ENCODE measurements at places on chromosomes 13 and 19.

DNA sequence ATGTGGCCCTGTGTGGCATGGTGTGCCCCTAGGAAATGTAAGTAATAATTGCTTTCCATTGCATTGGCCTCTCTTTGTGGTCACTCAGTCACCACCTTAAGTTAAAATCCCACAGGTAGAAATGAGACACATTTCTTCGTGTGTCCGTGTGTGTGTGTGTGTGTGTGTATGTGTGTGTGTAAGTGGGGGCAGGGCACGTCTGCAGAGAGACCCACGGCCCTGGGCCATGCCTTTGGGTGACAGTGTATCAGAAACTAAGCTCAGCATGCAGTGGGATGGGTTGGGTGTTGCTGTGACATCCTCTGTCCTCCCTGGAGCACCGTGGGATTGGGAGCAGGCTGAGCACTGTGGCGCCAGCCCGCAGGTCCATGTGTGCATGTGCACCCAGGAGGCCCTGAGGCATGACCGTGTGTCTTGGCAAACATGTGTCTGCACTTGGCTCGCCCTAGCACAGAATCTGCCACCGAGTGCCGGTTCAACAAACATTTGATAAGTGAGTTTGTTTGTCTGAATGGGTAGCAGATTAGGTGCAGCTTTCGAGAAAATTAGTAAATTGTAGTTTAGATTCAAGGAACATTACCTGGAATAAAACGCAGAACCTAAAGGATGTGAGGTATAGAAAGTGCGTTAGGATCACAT is 91.8 kb downstream of the WTIP start:
- DNase-seq = no peak

DNA sequence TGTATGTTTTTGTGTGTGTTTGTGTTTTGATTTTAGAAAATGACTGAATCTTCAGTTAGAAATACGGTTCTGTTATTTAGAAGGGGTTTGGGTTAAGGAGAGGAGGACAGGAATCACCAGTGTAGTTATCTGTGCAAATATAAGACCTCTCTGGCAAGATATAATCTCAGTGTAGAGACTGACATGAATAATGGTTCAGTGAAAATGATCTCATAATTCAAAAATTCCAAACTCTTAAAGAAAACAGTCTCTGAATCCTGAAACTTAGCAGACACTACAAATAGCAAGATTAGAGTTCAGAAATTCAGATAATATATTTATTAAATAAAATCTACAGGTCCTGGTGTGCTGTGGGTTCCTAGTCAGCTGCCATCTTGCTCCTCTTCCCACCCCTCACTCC is 73.5 kb downstream of the PDS5B start:
- DNase-seq = no peak

- peak; percentile 79 for DNase-seq
Measured at GRCh38 chr13:22925881-22926747, 254.7 kb upstream of the SGCG start.

- DNase-seq = no peak
Measured at GRCh38 chr19:9073806-9074205, 13.1 kb upstream of the OR1M1 start.

DNA sequence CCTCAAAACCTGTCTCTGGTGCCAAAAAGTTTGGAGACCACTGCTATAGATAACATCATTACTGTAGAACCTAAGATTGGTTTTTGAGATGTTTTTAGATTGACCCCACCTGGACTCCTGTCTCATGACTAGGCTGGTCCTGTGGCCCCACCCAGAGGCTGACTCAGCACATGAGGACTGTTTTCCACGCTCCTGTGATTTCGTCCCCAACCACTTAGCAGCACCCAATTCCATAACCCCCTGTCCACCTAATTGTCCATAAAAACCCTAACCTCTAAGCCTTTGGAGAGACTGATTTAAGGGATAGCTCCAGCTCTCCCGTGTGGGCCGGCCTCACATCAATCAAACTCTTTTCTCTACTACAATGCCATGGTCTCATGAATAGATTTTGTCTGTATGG is 25.6 kb upstream of the GAS6 start:
- no peak for DNase-seq

DNA sequence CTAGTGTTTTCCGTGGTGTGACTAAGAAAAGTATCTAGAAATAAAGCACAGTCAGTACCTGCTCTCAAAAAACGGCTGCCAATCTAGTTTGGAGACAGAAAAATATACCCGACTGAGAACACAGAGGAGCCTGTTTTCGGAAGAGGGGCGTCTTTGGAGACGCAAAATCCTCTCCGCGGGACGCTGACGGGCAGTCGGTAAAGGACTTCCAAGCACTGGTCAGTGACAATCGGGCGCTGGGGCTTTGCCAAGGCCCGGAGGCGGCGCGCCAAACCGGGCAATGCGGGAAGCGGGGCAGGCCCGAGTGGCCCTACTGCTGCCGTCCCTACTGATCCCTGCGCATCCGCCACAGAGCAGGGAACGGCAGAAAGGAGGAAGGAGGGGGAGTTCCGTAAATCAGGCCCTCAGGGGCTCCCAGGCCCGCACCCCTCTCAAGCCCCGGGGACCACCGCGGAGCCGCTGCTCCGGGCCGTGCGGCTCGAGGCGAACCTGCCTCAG is 588 bp upstream of the DPY19L3 start:
- DNase-seq = peak; percentile 61

GRCh38 chr19:58582985-58583384 is 9.8 kb upstream of the MZF1 start:
- DNase-seq = no peak

DNA sequence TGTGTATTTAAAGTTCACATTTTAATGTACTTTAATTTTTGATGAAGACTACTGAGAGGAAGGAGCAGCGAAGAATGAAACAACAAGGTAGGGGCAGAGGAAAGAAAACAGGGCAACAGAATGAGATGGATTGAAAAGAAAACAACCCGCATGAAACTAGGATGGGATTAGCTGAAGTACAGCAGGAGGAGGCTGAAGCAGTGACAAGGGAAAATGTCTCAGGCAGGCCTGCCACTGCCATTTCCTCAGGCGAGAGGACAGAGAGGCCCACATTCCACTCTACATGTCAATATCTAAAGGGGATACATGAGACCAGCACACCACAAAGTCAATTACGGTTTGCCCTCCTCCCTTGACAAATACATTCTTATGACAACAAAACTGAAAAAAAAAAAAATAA is 1703.2 kb downstream of the EFNB2 start:
- no peak for DNase-seq

DNA sequence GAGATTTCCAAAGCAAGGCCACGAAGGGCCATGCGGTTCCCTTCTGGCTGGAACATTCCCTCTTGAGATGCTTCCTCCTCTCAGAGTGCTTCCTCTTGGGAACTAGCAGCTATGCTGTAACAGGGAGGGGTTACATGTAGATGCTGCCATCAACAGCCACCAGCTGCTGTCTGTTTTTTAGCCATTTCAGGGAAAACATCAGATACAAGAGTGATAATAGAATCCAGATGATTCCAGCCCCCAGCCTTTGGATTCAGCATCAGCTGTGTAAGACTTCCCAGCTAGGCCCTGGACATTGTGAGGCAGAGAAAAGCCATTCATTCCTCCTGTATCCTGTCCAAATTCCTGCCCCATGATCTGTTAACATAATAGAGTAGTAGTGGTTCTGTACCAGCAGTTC is 8.2 kb upstream of the ZNF177 start:
- no peak for DNase-seq

DNA sequence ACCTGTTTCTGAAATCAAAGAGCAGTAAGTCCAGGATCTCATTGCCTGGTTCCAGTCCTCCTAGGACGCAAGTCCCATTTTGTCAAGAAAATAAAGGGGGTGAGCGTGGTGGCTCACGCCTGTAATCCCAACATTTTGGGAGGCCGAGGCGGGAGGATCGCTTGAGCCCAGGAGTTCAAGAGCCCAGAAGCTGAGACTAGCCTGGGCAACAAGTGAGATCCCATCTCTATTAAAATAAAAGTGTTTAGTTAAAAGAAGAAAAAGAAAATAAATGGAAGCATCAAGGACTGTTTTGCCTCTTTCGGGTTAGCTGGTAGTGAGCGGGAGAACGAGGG is 344 bp upstream of the HAUS5 start:
- DNase-seq = no peak
